ENCODE measurements at places on chromosomes 7 and 10.
A peak's percentile ranks its signal among the peaks of the same experiment; 100 is the strongest.

DNA sequence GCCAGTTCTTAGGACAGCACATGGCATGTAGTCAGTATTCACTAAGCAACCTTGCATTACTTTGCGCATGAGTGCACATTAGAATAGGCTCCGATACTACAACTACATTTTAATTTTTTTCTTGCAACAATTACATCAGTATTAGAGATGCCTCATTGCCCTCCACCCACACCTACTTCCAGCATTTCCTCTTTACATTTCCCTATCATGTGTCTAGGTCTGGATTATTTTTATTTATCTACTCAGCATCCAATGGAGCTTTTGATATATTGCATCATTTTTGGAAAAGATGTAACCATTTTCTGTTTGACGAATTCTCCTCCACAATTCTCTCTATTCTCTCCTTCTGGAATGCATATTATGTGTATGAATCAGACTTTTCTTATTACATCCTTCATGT is 258.2 kb upstream of the GLI3 start:
- no peak for DNase-seq

- DNase-seq: no peak
These were observed 26.5 kb downstream of the ASNS start for GRCh38 chr7:97845622-97846203.

- DNase-seq: no peak
These were observed 63.8 kb upstream of the NMT2 start for GRCh38 chr10:15232279-15232678.

DNA sequence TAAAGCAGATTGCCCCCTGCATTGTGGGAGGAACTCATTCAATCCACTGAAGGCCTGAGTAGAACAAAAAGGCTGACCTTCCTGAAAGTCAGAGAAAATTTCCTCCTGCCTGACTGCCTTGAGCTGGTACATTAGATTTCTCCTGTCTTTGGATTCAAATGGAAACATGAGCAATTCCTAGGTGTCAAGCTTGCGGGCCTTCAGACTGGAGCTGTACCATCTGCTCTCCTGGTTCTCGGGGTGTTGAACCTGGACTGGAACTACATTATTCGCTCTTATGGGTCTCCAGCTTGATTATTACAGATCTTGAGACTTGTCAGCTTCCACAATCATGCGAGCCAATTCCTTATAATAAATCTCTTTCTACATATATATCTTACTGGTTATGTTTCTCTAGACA is 173.6 kb upstream of the STEAP4 start:
- DNase-seq: no peak

- DNase-seq: no peak
These were observed 103.6 kb downstream of the MKLN1 start for GRCh38 chr7:131431289-131431688.

- DNase-seq: no peak
These were observed 1.2 kb upstream of the ZNF746 start for GRCh38 chr7:149498811-149499210.

DNA sequence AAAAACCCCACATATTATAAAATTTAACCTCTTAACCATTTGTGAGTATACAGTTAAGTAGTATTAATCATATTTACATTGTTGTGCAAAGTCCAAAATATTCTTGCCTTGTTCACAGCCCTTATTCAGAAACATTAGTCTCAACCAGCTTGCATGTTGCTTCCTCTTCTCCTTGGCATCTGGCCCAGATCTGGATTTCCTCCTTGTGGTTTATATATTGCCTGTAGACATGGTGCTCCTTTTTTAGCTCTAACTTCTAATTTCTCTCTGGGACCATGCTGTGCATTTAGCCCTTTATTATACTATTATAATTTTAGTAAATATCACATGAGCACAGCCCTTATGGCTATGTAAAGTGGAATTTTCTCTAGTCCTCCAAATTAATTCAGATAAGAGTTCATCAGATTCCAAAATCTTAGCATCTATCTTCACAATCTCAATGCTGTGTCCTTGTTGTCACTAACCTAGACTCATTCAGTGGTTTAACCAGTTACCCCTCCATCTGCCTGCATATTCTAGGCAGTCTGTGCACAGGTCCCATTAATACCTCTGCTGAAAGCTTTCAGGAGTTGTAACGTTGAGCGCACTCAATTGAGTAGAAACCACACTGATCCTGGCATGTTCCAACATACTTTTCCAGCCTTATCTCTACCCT is 7.9 kb downstream of the CPED1 start:
- no peak for DNase-seq

DNA sequence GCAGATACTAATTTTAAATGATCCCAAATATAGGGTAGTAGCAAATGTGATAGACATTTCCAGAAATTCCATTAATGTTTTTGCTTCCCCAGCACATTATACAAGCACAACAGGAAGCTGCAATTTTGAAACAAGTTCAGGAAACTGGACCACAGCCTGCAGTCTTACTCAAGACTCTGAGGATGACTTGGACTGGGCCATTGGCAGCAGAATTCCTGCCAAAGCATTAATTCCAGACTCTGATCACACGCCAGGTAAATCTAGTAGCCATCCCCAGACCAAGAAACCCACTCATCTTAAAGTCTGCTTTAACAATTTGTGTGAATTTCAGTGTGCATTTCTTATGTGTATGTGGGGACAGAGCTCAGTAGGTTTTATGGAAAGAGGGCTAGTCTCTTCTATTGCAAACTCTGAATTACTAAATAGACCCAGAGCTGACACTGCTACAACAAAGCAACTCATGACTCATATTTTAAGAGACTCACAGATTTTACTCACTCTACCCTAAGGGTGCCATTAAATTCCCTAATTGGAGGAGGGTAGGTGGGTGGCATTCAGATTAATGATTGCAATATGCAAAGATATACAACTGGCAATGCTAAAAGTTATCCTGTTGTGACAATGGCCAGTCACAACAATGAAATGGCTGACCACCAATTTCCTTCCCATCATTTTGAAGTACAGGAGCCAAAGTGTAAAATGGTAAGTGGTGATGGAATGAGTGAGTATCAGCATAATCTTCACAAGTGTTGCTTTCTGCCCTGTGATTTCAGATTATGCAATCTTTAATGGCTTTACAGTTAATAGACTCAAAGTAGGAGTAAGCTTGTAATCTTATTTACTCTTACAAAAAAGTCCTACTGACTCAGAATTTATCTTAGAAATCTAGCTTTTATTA is 317.6 kb upstream of the PLXDC2 start:
- DNase-seq: no peak

- DNase-seq: peak; percentile 82
These were observed 216.6 kb downstream of the ZMYND11 start for GRCh38 chr10:351770-352334.
